Suprapubic skin (tissue), 4 donors: ENCODE measurements at places on chromosomes 11 and 22.
A peak's percentile ranks its signal among the peaks of the same experiment; 100 is the strongest.

- no peak for DNase-seq
Measured at GRCh38 chr11:118295815-118296454, 8.6 kb upstream of the CD3E start.

DNA sequence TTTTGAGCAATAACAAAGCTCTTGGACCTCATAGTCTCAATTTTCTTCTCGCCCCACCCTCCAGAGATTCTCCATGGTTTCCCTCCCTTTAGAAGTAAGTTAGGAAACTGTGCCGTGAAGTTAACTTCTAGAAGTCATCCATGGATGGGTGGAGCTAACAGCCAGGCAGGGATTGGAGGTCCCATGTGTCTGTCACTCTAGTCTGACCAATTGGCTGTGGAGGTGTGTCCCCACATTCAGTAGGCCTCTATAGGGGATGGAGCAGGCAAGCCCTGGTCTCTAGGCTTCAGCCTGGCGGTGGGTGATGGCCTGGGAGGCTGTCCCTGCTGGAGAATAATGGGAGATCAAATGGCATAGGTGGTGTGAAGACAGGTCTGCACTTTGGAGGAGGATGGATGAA, 50.7 kb downstream of the TP53I11 start:
- DNase-seq: no peak

- DNase-seq: no peak
Measured at GRCh38 chr11:104525416-104525815, 361.5 kb upstream of the PDGFD start.

DNA sequence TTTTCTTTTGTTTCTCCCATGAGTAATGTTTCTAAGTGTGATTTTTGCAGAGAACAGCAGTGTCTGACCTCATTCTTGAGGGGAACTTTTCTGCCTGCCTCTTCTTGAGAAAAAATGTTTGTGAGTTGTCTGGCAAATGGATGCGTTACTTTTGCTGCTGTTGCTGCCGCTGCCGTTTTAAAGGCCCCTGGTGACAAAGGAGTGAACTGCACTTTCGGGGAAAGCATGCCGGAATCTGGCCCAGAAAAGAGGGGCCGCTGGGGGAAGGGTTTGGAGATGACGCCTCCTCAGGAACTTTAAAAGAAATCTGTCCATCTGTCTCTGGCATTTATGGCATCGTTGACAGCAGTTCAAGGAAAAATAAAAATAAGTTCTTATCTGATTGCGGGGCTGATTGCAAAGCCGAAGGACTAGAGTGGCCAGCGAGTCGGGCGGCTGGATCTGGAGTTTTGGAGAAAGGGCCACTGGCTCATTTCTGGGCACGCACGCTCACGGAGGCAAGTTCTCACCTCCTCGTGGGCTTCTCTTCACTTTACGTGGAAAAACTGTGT, 16.5 kb downstream of the ZBTB16 start:
- peak; percentile 65 for DNase-seq

- DNase-seq: no peak
Measured at GRCh38 chr11:125236072-125236825, 71.7 kb downstream of the PKNOX2 start.
